ENCODE measurements at places on chromosomes 13 and 19.

GRCh38 chr13:45276913-45277312 lies 64.1 kb downstream of the TPT1 start:
- DNase-seq = no peak

- no peak for DNase-seq
These were observed 6.6 kb upstream of the PDX1 start for GRCh38 chr13:27913160-27913559.

GRCh38 chr13:39494006-39494405 lies 109.0 kb downstream of the LHFPL6 start:
- DNase-seq = no peak

DNA sequence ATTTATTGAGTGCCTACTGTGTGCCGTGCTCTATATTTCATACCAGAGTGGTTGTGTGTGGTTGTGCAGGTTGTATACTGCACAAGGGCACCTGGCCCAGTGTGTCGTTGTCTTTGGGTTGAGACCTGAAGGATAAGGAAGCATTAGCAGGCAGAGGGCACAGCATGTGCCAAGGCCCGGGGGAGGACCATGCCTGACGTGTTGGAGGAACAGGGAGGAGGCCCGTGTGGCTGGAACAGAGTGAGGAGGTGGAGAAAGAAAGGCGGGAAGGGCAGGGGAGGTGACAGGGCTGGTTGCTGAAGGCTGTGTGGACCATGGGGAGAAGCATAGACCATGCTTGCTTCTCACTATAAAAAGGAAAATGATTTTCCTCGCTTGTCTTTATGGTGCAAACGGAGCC lies 26.8 kb downstream of the CELF5 start:
- no peak for DNase-seq

DNA sequence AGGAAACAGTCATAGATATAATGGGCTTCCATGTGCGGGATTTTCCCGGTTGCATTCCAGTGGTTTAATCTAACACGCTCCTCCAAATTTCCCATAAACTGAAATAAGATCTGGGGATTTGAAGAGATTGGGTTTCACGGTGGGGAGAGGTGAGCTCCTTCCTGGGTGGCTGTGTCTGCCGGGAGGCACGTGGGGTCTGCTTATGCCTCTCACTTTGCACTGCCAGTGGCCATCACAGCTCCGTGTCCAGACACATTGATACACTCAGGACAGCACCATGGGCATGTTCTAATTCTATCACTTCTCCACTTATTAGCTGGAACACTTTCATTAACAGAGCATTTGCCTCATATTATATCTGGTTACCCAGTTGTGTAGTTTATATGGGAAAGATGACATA lies 73.4 kb downstream of the SOX1 start:
- no peak for DNase-seq

GRCh38 chr13:113121928-113122471 lies 599 bp upstream of the F10 start:
- no peak for DNase-seq

DNA sequence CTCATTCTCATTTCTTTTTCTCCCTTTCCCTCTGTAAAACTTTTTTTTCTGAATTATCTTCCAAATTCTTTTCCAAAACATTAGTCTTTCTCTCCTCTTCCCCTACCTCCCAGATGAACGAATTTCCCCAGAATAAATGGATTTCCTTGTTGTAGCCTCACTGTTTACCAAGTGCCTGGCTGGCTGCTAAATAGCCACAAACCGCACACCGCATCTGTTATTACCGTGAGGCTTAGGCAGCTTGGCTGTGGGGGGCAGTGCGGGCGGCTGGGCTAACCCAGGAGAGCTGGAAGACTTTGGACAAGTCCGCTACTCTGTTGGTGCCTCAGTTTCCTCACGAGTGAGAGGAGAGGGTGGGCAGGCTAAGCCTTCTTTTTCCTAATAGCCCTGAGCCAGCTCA lies 10.7 kb downstream of the IL17D start:
- DNase-seq = no peak
